Activated CD4-positive, alpha-beta memory T cell treated with anti-CD3 and anti-CD28 coated beads, Interleukin-2, amount 10 ng/mL, durations not matched to agents 7 days and 5 days (primary cell): ENCODE measurements at places on chromosomes 11 and 22. TPM values are rescaled to one million over a fixed set of nuclear protein-coding genes. Genes with fewer than 3 reads are reported as not detected.

Gene TUT1
- total RNA-seq: 23.7 TPM

Gene IGF2
- total RNA-seq: 0.70 TPM

Gene SLCO2B1
- 0.23 TPM for total RNA-seq

DNA sequence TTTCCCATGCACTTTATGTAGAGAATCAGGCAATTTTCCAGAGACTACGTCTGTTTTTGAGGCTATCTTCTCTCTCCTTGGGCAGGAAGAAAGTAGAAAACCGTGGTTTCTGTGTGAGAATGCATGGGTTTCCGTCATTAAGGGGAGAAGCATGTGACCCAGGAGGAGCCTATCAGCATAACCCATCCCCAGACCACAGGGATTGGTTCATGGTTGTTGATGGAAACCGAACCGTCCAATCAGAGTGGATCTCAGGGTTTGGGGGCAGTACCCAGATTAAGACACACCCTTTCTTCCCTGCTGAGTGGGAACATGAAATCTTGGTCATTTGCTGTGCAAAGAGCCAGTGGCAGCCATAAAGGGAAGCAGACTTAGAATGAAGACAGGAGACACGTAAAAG, 517.8 kb downstream of the MN1 start:
- DNase-seq: no peak

GRCh38 chr11:73185680-73186293, 32.3 kb upstream of the P2RY2 start:
- no peak for DNase-seq

- no peak for DNase-seq
Observed at GRCh38 chr11:12291313-12291712, 86.1 kb upstream of the PARVA start.

DNA sequence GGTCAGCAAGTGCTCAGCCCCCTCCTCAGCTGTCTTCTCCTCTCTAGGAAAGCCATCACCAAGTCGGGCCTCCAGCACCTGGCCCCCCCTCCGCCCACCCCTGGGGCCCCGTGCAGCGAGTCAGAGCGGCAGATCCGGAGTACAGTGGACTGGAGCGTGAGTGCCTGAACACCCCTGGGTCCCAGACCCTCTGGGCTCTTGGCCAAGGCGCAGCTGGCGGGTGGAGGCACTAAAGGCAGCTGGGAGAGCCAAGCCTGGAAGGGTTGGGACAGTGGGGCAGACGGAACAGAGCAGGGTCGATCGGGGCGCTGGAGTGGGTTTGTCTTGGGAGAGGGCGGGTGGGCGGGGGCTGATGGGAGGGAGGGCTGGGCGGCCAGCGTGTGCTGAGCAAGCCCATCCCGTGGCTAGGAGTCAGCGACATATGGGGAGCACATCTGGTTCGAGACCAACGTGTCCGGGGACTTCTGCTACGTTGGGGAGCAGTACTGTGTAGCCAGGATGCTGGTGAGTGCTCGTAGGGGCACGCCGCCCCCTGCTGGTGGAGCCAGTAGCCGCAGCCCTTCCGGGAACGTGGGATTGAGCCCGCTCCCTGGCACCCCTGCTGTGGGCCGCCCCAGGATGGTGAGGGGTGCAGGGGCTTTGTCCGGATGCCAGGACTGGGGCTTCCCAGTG, 14.1 kb upstream of the MDK start:
- DNase-seq: peak; percentile 76

DNA sequence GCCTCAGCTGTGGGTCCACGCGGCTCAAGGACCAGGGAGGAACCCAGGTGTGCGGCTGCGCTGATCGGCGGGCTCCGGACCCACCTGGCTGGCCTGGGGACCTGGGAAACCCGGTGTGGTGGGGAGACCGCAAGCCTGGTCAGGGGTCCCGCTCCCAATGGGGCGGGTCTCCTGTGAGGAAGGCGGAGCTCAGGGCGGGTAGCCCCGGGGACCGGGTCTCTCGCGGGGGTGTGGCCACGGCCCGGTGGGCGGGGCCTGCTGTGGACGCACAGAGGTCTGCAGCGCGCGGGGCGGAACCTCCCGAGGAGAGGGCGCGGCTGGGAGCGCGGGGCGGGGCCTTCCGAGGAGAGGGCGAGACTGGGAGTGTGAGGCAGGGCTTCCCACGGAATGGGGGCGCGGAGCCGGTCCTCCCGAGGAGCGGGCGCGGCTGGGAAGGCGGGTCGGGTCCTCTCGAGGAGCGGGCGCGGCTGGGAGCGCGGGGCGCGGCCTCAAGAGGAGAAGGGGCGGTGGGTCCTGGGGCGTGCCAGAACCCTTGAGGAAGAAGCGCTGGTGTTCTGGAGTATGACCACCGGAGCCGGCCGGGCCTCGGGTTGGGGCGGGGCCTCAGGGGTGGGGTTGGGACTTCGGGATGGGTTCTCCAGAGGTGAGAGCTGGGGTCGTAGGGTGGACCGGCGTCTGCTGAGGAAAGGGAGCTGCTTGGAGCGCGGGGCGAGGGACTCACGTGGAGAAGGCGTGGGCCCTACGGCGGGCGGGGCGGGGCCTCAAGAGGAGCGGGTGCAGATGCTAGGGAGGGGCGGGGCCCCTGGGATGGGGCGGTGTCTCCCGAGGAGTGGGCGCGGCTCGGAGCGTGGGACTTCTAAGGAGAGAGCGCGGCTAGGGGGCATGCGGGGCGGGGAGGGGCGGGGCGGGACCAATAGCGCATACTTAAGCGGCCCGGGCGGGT, 20.8 kb downstream of the DGCR6L start:
- peak; percentile 88 for DNase-seq

DNA sequence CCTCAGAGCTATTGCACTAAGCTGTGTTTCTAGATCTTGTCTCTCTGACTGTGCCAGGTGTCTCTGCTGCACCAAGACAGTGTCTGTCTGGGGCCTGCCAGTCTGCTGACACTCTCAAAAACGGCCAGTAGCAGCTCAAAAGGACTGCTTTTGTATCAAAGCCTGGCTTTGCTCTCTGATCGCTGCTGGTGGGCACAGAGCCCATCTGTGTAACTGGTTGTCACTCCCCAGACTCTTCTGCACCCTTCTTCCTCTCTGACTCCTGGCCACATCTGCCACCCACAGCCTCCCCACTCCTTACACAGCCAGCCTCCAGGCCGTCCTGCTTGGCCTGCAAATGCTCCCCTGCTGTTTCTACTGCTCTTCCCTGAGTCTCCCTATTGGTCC, 26.5 kb downstream of the MED15 start:
- no peak for DNase-seq
